ENCODE measurements at places on chromosomes 7 and 10.

DNA sequence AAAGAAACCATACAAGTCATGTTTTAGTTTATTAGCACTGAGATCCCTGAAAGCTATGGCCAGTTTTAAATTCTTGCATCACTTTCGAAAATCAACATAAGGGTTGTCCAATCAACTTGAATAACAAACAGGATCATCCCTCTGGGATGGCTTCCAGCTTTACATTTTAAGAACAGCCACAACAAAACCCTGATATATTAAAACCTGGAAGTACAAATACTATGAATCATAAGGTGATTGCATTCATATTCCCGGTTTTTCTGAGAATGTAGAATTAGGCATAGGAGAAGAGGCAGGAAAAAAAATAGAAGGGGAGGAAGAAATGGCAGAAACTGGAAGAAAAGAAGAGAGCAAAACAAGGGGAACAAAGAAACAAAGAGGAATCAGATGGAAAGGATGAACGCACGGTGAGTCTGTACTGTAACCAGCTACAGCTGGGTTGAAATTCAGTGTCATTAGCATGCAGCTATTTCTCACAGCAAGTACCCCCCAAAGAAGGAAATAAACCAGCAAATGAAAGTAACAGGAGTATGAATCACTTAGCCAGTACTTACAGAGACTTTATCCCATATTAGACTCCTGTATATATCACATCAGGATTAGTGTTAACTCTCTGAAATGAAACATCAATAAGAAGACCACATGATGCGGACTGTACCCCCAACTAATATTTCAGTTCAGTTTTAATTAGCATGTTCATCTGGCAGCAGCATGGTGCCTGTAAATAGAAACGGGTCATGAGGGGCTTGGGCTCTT is 301.3 kb downstream of the RNLS start:
- no peak for DNase-seq

GRCh38 chr7:33108554-33109004 is 625 bp downstream of the RP9 start:
- DNase-seq = no peak

DNA sequence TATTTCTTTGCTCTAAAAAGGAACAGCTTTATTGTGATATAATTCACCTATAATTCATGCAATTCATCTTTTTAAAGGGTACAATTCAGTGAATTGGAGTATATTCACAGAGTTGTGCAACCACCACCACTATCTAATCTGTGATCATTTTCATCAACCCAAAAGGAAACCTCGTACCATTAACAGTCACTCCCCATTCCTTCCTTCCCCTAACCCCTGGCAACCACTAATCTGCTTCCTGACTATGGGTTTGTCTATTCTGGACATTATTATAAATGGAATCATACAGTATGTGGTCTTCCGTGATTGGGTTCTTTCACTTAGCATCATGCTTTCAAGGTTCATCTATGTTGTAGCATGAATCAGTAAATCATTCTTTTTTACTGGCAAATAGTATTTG is 52.3 kb downstream of the MKI67 start:
- DNase-seq = no peak

- DNase-seq = no peak
Observed at GRCh38 chr10:29636178-29636577, 1.4 kb upstream of the SVIL start.

- no peak for DNase-seq
Observed at GRCh38 chr10:98589691-98590090, 143.0 kb upstream of the HPS1 start.

- DNase-seq = no peak
Observed at GRCh38 chr10:76429368-76430060, 998.1 kb downstream of the LRMDA start.

GRCh38 chr7:43307522-43307921 is 195.1 kb downstream of the HECW1 start:
- no peak for DNase-seq

Data from cerebellum (tissue), 4 donors.